GM12891 (cell line): ENCODE measurements at places on chromosomes 2 and 18.

DNA sequence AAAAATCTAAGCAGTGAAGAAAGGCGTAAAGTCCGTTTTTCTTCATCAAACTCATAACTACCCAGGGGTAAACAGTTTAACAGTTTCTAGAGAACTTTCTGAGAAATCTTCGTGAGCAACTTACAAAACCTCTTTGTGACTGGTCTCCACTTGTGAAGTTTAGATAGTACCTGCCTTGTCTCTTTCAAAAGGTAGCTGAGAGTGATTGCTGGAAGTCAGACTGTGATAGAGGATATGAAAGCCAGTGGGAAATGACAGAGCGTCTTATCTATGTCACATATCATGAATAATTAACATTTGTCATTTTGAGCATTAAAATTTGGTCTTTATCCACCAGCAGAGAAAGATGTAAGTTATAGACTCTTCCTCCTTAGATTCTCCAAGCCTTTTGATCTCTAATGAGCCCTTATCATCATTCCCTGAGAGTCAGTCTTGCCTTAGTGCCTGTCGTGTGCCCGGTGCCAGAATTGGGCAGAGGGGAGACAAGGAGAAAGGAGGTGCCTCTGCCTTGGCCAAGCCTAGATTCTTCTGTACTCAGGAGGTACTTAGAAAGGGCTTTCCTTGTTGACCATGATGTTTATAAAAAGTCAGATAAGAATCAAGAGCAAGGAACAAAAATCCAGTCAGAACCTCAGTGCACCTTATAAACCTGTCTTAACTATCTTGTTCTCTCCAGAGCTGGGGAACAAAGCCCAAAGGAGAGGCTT is 205.1 kb upstream of the EPAS1 start:
- DNase-seq: no peak

GRCh38 chr2:222753251-222753824 is 81.9 kb downstream of the MOGAT1 start:
- DNase-seq: no peak

- DNase-seq: no peak
Measured at GRCh38 chr2:144403933-144404332, 116.0 kb downstream of the ZEB2 start.

DNA sequence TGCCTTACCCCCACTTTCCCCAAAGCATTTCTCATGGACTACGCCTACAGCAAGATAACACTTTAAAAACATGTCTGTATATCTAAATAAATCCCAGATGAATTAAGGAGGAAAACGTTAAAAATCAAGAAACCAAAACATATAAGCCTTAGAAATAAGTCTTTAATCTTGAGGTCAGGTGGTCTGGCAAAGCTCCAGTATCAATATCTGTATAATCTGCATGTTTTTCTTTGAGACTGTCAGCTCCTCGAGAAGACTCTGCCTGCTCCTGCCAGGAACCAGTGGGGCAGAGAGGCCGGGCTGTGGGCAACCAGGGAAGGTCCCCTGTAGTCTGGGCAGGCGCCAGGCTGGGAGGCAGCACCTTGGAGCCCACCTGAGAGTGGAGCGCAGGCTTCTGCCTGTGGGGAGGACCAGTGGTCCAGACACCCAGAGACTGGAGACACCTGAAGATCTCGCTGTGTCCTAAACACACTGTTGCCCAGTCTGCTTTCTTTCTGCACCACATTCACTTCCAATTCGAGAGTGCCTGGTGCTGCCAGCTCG is 291.0 kb upstream of the SOX11 start:
- DNase-seq: no peak

DNA sequence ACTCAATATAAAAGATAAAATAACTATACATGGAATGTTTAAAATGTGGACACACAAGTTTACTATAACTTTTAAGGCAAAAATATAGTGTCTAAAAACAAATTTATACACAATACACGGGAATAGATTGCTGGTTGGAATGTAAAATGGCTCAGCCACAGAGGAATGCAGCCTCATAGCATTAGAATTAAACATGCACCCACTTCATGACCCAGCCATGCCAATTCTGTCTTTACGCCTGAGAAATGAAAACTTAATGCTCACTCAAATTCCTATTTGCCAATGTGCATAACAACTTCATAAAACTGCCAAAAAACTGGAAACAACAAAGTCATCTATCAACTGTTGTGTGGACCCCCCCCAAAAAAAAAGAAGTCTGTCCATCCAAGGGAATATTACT is 1006.6 kb upstream of the POU3F3 start:
- DNase-seq: no peak

GRCh38 chr2:171675810-171676345 is 11.4 kb upstream of the DYNC1I2 start:
- no peak for DNase-seq

DNA sequence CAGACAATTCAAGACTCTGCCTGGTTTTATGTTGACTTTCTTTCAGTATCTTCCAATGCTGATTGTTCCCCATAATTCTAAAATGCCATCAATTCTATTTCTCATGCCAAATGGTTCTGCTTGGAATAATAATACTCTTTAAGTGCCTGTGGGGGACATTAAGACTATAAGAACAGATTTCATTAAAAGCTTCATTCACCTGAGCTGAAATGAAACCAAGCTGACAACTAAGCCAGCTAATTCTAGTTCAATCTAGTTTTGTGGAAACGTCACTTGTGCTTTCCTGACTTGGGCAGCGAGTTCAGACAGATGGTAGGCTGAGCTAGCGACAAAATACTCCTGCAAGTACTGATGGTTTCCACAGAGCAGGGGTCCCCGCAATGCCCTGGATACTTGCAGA is 491.1 kb upstream of the RAB6C start:
- DNase-seq: no peak

GRCh38 chr2:24304098-24304497 is 56.2 kb downstream of the ITSN2 start:
- DNase-seq: no peak

- DNase-seq: no peak
Measured at GRCh38 chr18:72391951-72392350, 152.2 kb downstream of the CBLN2 start.

DNA sequence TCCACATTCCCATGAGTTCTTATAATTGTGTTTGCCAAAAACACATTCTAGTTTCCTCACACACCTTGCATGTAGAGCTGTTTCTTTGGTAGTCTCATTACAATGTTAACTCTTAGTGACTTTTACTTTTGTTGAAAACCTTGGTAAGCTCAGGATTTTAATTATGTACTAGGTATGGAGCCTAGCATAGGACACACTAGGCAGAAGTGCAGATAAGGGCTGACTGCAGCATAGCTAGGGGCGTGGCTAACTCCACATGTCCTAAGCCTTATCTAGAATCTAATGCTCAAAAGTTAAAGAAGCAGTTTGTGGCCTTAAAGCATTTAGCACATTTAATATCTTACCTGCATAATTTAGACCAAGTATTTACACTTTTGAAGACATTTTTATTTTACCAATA is 153.7 kb upstream of the FBXO11 start:
- DNase-seq: no peak

DNA sequence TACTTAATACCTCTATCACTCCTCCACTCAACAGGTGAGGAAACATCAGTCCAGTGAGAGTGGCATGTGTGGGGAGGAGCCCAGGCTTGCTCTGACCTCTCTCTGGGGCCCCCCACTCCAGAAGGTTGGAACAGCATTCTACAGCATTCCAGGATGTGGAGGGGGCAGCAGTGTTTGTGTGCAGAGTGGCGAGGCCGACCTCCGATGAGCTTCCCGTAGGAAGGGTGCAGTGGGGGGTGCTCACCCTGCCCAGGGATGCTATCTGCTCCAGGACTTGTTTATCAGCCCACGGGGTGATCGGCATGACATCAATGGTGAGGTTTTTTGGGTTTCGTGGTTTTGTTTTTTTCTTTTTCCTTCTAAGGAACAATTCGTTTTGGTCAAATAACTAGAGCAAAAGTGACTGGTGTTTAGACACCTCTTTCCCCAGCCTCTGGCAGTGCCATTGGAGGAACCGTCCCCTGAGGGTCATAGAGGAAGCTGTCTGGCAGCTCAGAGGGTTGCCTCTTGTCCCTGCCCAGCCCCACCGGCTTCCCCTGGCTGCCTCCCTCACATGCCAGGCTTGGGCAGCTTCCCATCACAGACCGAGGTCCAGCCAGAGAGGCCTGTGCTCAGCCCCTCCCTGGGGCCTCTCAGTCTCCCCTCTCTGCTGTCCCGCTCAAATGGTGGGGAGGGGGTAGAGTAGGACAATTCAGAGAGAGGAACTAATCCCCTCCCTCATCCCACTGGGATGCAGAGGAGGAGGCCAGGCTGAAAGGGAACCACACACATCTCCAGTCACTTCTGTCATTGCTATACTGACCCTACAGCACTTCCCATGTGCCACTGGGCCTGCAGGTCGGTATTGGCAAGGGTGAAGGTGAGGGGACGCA is 96.5 kb downstream of the ZFP36L2 start:
- DNase-seq: no peak

- DNase-seq: no peak
Measured at GRCh38 chr2:236776695-236777251, 207.1 kb downstream of the ACKR3 start.

DNA sequence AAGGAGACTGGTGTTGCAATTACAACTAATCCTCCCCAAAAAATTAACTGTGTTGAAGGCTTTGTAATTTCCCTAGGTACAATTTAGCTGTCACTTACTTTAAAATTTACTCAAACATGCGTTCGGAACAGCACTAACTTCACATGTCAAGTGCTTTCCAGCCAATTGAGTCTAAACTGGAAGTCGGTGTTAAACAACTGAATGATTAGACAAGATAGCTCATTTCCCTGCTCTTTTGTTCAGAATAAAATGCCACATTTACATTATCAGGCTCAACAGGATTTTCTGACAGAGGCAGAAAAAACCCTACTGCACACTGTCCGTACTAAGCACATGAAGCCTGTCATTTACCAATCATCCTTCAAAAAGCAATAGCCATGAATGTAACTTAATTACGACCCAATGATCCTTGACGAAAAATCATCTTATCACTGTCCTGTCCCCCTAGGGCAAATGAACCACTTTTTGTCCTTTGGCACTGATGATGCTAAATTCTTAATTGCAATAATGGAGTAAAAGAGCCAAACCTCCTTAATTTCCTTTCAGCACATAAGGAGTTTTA is 56.0 kb downstream of the LRPPRC start:
- no peak for DNase-seq

- DNase-seq: no peak
Measured at GRCh38 chr2:226118471-226119429, 680.9 kb downstream of the IRS1 start.

- DNase-seq: no peak
Measured at GRCh38 chr2:173079973-173080860, 4.6 kb downstream of the MAP3K20 start.
